Occipital lobe (tissue), 3 donors: ENCODE measurements at places on chromosomes 2 and 18. TPM values are rescaled to one million over a fixed set of nuclear protein-coding genes. Genes with fewer than 3 reads are reported as not detected.

The CD207 gene
- not detected for total RNA-seq

The SKOR2 gene
- total RNA-seq: not detected

The DYNAP gene
- not detected for total RNA-seq

The TUBA4A gene
- total RNA-seq: 2.7 TPM

The NCK2 gene
- 86.1 TPM for total RNA-seq

The SETBP1 gene
- 52.3 TPM for total RNA-seq

The MOGAT1 gene
- not detected for total RNA-seq

The RGPD3 gene
- total RNA-seq: 0.94 TPM

The CRACDL gene
- 2.3 TPM for total RNA-seq

The GALR1 gene
- total RNA-seq: 0.16 TPM

The PTPN4 gene
- total RNA-seq: 191 TPM

The IKZF2 gene
- total RNA-seq: 12.0 TPM

The CMPK2 gene
- total RNA-seq: 10.9 TPM

The MLPH gene
- total RNA-seq: 0.94 TPM

The GCA gene
- 39.6 TPM for total RNA-seq

The SLC30A3 gene
- total RNA-seq: 0.47 TPM

The CXCR4 gene
- 115 TPM for total RNA-seq
